NCI-H1092 (cell line): ENCODE measurements at places on chromosomes 11 and 22.

- peak; percentile 67 for DNase-seq
Measured at GRCh38 chr11:129117595-129118350, 74.4 kb downstream of the ARHGAP32 start.

DNA sequence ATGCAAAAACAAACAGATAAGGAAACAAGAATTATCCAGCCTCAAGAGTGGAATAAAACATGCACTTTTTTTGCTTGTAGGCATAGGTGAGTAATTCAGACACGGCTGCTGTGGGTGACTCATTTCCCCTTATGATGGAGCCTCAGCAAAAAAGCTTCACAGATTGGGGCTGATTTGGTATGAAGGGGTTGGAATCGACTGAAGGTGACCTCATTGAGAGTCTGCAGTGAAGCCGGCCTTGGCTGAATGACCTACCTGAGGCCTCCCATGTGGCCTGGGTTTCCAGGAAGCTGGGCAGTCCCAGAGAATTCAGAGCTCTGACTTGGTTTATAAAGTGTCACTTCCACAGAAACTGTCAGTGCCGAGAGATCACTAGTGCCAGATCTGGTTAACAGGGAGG is 34.2 kb upstream of the VPREB1 start:
- DNase-seq: no peak

GRCh38 chr11:80849253-80849652 is 1408.4 kb upstream of the TENM4 start:
- no peak for DNase-seq

GRCh38 chr11:68641880-68642279 is 42.5 kb upstream of the GAL start:
- DNase-seq: no peak

GRCh38 chr22:44842417-44842816 is 90.0 kb downstream of the ARHGAP8 start:
- DNase-seq: no peak

DNA sequence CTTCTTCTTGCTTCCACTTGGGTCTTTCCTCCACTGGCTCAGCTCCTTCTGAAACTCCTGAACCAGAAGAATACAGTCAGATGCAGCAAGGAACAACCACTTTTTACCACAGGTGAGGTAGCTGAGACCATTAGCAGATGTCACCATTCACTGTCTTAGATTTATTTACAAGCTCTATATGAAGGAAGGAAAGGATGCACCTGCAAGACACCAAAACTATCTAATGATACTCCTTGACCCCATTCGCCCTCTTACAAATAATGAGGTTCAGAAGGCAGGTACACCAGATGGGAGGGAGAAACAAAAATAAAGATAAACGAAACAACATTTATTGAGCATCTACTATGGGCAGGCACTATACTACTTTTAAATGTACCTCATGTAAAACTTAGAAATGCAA is 10.3 kb downstream of the TFIP11 start:
- no peak for DNase-seq

DNA sequence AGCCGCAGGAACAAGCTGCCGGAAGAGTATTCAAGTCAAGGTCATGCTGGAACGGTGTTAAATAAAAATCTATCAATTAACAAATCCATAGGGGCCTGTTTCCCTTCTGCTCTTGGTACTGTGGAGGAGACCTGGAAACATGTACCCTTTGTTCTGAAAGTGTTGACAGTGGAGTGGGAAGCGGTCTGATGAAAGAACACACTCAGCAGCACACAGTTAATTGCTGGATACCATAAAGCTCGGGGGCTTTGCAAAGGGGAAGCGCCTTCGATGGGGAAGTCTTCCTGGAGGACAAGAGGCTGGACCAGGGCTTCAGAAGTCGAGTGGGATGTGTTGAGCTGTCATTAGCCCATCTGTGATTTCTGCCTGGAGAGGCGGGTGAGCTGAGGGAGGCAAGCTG is 112.5 kb upstream of the CLPB start:
- no peak for DNase-seq

DNA sequence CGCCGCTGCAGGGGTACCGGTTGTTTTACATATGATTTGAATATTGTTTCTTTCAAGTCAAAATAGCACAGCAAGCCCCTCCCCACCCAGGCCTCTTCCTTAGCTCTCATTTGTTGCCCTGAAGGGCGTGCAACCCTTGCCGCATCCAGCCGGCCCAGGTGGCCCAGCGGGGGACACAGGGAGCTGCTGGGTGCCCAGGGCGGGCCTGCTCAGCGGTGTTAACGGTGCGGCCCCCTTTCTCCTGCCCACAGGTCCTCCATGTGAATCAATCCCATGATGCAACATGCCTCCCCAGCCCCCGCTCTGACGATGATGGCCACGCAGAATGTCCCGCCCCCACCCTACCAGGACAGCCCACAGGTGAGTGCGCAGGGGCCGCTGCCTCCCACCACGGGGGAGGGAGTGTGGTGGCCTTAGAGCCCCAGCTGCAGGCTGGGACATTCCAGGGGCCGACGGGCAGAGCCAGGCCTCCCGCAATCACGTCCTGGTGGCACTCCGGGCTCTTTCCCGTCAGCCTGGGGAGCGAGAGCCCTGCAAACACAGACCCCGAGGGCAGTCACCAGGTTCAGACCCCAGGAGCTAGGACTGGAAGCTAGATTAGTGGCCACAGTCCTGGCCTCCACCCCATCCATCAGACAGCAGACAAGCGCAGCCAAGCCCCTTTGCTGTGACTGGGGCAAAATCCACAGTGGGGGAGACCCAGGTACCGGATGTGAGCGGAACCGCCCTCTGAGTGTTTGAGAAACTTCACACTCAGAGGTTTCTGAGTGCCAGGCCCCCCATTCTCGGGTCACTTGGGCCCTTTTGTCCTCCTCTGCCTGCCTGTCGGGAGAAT is 144.8 kb downstream of the FEZ1 start:
- DNase-seq: no peak

GRCh38 chr11:106105986-106106385 is 28.5 kb downstream of the AASDHPPT start:
- no peak for DNase-seq

DNA sequence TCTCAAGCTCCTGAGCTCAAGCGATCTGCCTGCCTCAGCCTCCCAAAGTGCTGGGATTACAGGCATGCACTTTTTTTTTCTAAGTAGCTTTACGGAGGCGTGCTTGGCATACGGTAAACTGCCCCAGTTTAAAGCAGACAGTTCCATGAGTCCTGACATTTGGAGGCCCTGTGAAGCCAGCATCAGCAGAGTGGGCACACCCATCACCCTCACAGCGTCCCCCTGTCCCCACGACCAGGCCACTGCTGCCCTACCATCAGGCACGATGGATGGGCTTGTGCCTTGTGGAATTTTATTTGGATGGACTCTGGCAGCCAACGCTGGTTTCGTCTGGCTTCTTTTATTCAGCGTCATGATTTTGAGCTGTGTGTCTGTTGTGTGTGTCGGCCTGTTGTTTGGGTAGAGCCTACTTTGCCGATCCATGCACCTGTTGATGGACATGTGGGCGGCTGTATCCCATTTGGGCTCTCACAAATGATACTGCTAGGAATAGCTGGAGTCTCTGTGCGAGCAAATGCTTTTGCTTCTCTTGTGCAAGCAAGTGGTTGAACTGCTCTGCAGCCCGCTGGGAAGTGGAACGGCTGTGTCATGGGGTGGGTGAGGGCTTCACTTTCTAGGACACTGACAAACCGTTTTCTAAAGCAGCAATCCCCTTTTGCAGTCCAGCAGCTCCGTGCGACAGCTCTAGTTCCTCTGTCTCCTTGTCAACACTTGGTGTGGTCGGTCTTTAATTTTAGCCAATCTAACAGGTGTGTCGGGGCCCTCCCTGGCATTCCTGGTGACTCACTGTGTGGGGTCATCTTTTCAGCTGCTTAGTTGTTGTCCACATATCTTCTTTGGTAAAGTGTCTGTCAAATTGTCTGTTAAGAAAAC is 23.8 kb downstream of the KCNQ1 start:
- no peak for DNase-seq

- no peak for DNase-seq
Measured at GRCh38 chr22:40043081-40043480, 48.3 kb downstream of the FAM83F start.

DNA sequence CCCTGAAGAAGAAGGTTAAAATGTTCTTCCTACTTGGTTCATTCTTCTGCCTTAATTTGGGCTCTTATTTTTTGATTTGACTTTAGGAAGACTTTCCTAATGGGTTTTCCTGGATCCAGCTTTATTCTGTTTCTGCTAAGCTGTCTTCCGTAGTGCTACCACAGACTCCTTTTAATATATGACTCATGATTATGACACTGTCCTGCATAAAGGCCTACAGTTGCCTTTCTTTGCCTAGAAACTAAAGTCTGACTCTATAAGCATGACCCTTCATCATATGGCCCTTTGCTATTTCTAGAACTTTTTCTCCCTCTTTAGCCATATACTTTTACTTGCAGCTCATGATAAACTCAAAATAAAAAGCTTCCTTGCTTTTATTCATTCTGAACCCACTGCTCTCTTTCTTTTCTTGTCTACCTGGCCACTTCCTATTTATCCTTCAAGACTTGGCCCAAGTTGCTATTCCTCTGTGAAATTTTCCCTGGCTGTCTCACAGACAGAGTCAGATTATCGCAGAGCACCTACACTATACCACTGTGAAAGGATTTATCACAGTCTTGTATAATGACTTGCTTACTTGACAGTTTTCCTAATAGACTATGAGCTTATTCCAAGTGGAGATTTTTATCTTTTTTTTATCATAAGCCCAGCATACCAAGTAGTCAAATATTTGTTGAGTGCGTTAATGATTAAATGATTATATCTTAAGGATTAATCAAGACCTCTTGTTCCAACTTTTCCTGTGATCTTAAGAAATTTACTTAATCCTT is 24.7 kb downstream of the TBCEL start:
- DNase-seq: no peak

DNA sequence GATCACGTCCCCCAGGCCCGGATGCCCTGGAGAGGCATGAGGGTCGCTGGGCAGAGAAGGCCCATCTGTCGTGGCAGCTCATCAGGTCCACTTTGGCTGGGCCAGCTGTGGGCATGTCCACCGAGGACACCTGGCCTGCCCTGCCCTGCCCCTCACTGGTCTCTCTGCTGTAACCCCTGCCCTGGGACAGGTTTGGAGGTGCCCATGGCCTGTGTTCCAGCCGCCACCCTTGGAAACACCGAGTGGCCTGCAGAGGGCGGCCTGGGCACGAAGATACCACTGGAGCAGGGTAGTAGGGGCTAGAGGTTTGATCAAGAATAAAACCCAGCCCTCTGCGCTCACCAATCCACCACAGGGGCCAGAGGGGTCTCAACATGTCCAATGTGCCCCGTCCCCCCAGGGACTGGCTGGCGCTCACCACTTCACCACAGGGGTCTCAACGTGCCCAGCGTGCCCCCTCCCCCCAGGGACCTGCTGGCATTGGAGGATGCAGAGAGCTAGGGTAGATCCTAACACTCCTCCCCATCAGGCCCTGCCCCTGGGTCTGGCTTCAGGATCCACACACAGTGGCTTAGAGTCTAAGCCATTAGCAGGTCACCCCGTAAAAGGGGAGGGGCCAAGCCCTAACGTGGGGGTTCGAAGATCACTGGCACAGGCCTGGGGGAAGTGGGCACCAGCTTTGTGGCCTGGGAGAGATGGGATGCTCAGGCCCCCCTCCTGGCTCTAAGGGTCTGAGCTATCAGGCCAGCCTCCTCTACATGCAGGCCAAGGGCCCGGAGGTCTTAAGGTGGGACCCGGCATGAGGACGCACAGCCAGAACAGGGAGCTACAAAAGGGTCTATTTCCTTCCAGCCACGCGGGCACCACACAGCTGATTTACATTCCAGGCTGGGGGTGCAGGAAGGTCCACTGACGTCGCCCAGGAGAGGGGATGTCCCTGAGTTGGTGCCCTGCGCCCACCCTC is 1.3 kb upstream of the HDAC10 start:
- no peak for DNase-seq

- no peak for DNase-seq
Measured at GRCh38 chr11:2838091-2838490, 47.5 kb downstream of the CDKN1C start.

- DNase-seq: no peak
Measured at GRCh38 chr11:45031912-45032519, 81.3 kb upstream of the TP53I11 start.

GRCh38 chr11:131070365-131070764 is 154.1 kb upstream of the SNX19 start:
- DNase-seq: no peak
